ENCODE measurements at places on chromosomes 2 and 18. TPM values are rescaled to one million over a fixed set of nuclear protein-coding genes. Genes with fewer than 3 reads are reported as not detected.

GRCh38 chr18:25262920-25263319 lies 89.0 kb downstream of the ZNF521 start:
- no peak for DNase-seq

GRCh38 chr2:119102964-119103363 lies 55.6 kb downstream of the C1QL2 start:
- no peak for DNase-seq

DNA sequence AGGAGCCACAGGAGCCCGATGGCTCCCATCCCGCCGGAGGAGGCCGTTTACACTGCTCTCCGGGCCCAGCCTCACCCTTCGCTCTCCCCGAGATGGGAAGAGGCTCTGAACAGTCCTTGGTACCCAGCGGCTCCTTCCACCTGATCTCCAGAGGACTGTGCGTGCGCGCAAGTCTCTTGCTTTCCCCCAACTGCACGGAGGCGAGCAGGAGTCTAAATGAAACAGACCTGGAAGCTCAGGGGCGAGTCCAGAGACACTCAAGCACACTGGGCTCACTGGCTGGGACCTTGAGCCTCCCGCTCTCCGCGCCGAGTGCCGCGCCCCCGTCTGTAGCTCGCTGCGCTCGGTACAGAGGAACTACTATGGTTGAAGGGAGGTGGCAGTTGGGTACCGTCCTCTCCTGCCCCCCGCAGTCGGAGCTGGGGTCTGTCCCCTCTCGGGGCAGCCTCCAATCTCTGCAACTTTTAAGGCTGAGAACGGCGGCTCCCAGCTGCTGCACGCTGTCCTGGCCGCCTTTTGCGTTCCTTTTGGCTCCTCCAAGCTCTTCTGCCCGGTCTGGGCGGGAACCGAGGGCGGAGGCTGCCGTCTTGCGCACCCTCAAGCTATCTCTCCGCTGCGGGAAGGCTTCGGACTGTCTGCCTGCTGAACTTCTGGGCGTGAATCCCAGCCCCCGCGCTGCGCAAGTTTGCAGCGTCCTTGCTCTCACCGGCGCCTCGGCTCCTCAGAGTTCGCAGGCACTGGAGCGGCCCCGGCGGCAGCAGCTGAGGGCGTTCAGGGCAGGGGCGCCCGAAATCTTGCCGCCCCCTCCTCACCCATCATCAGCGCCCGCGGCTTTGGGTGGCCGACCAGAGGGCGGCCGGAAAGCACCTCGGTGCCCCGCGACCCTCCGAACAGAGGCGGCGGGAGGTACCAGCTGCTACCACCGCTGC lies 491 bp downstream of the ALK start:
- no peak for DNase-seq

The PSMA8 gene
- polyA plus RNA-seq, result not detected

GRCh38 chr2:220552790-220553535 lies 925.5 kb downstream of the SLC4A3 start:
- DNase-seq, result no peak

- DNase-seq, result no peak
Measured at GRCh38 chr2:150134223-150134857, 353.1 kb downstream of the RND3 start.

DNA sequence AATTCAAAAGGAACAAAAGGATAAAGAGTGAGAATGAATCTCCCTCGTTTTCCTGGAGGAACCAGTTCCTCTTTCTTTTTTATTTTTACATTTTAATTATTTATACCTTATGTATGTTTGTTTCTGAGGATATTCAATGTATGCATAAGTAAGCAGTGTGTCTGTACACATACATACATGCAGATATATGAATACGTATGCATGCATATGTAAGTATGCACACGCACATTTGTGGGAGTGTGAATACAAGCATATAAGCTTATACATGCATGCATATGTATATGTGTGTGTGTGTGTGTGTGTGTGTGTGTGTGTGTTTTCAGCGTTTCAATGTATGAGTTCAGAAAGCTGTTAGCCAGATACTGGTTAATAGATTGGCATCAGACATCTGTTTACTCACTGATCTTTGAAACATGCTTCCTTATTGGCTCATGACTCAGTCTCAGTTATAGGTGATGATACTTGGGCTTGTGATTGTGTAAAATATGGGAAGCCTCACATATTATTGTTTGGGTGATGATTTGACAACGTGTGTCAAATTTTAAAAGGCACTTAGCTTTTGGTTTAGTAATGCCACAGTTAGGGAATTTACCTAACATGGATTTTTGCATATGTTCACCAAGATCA lies 279.7 kb upstream of the TRIB2 start:
- no peak for DNase-seq

The SUPT7L gene
- polyA plus RNA-seq, result 31.7 TPM

DNA sequence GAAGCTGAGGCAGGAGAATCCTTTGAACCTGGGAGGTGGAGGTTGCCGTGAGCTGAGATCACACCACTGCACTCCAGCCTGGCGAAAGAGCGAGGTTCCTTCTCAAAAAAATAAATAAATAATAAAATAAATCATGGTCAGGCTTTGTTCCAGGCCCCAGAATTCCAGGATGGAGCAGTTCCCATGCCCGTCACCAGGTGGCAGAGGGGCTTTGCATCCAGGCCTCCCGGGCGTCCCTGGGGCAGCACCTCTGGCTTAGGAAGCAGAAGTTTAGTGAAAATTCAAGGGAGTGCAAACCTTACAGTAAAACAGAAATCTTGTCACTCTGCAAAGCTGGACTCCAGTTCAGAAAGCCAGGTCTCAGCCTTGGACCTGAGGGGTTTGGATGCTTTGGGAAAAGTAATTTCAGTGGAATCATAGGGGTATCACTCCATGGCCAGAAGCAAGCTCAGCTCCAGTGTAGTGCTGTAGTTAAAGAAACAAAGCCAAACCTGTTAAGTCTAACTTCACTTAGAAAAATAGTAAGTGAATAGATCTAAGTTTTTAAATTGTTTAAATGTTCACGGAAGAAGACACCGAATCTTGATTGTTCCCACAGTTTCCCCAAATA lies 512.7 kb downstream of the CMPK2 start:
- DNase-seq, result no peak

GRCh38 chr2:176140513-176141317 lies 10.6 kb upstream of the HOXD4 start:
- no peak for DNase-seq

The C2orf66 gene
- polyA plus RNA-seq, result 0.14 TPM

Measured in forelimb muscle (tissue), 1 donor.